Activated naive CD4-positive, alpha-beta T cell treated with anti-CD3 and anti-CD28 coated beads, Interleukin-2, amount 10 ng/mL, durations not matched to agents 7 days and 5 days (primary cell): ENCODE measurements at places on chromosomes 11 and 22.

GRCh38 chr22:24330636-24331035 lies 60.0 kb downstream of the SPECC1L start:
- no peak for DNase-seq

DNA sequence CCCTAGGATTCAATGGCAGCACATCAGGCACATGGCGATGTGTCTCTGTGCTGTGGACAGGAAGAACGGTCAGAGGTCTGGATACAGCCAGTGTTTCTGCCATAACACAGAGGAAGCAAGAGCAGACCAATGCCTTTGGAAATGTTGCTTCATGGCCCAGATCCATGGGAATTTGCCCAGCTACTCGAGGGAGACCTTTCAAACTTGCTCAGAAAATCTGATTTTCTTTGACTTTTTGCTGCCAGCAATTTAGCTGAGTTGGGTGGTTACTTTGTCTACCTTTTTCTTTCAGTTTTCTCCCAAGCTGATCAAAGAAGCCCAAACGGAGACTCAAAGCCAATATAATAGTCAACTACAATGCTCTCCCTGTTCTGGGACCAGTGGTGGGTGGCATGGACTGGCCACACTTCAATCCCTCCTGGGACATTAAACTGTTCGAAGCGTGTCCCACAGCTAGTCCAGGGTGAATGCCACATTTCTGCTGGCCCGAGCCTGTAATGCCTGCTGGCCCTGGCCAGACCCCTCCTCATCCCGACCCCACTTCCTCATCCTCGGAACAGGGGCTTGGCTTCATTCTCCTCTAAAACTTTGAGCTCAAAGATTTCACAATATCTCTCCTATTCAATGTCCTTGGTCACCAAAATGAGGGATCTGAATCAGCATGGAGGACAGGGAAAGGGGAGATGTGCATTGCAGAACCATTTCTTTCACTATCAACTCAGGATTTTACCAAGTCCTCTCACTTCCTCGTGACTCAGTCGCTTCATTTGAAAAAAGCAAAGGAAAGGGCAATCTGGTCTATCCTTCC lies 93.3 kb downstream of the ABTB2 start:
- no peak for DNase-seq

GRCh38 chr22:17791196-17791595 lies 16.9 kb upstream of the BID start:
- DNase-seq: no peak

DNA sequence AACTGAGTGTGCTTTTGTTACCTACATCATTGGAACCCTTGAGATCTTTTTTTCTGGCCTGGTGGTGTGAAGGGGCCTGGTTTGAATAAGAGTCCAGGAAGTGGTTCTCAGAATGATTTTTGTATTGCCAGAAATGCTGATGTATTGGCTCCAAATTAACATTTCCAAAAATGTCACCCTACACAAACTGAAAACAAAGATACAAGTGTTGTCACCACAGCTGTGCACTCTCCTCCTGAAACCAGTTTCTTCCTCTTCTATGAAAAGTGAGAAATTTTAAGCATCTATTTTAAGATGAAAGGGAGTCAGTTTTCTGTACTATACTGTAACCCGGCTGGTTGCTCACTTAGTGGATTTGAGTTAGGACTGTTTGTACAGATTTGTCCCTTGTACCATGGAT lies 218.8 kb downstream of the PGR start:
- DNase-seq: no peak

DNA sequence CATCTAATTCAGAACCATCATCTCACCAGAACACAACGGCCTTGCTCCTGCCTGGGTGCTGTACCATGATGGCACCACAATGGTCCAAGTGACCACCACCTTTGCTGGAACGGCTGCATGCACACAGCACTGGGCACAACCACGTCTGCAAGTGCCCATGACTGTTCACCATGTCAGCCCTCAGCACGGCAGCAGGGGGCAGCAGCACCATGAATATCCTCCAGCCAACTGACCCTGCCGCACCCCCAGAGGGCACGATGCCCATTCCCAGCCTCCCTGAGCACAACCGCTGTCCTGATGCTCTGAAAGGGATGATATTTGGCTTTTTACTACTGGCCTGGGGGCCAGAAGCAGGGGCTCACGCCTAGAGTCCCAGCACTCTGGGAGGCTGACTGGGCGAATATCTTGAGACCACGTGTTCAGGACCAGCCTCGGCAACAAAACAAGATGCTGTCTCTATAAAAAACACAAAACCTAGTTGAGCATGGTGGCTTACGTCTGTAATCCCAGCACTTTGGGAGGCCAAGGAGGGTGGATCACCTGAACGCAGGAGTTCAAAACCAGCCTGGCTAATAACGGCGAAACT lies 25.7 kb downstream of the DRD4 start:
- peak; percentile 65 for DNase-seq

- DNase-seq: peak; percentile 47
These were observed 54.2 kb downstream of the SLC25A17 start for GRCh38 chr22:40764763-40765441.

GRCh38 chr22:18013436-18013835 lies 10.9 kb downstream of the MICAL3 start:
- DNase-seq: no peak

- DNase-seq: no peak
These were observed 190.3 kb upstream of the ZC3H12C start for GRCh38 chr11:109902764-109903433.

DNA sequence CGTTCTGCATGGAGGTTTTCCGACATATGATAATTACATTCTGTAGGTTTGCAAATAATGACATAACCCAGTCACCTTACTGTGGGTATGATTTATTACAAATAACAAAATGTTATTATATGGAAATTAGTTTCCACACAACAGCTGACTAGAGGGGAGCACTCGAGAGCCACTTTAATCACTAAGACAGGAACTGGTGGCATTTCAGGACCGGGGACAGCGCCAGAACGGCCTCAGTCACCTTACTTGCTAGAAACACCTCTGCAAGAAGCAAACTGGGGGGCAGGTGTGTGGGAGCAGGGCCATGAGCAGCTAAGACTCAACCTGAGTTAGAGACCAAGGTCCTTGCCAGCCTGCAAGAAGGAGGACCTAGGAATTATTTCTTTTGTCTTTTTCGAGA lies 199.9 kb downstream of the DSCAML1 start:
- DNase-seq: peak; percentile 81

DNA sequence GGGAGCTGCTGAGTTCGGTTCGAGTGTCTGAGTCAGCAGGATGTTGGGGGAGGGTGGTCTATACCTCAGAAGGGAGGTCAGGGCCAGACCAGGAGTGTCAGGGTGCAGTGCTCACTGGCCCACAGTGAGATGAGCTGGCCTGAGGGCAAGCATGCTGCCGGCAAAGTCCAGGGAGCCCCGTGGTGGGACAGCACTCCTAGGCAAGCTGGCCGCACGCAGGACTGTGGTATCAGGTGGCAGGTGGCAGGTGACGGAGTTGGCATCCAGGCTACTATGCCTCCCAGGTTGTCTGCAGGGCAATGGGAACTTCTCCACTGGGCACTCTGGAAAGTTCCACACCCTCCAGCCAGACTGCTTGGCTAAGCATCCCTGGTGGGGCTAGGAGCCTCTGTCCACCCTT lies 4.8 kb downstream of the FGF3 start:
- no peak for DNase-seq

GRCh38 chr11:9069256-9069655 lies 22.1 kb downstream of the SCUBE2 start:
- DNase-seq: no peak

GRCh38 chr11:84157639-84158038 lies 871.5 kb upstream of the CCDC90B start:
- no peak for DNase-seq

GRCh38 chr11:111634981-111635705 lies 32.9 kb downstream of the SIK2 start:
- DNase-seq: no peak

- DNase-seq: no peak
These were observed 341.1 kb upstream of the CNTN5 start for GRCh38 chr11:98679673-98680072.

DNA sequence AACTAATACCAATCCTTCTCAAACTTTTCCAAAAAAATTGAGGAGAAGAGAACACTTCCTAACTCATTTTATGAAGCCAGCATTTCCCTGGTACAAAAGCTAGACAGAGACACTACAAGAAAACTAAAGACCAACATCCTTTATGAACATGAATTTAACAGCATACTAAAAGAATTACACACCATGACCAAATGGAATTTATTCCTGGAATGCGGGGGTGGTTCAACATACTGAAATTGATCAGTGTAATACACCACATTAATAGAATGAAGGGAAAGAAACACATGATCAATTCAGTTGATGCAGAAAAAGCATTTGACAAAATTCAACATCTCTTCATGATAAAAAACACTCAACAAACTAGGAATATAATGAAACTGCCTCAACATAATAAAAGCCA lies 148.1 kb downstream of the WNT7B start:
- no peak for DNase-seq

DNA sequence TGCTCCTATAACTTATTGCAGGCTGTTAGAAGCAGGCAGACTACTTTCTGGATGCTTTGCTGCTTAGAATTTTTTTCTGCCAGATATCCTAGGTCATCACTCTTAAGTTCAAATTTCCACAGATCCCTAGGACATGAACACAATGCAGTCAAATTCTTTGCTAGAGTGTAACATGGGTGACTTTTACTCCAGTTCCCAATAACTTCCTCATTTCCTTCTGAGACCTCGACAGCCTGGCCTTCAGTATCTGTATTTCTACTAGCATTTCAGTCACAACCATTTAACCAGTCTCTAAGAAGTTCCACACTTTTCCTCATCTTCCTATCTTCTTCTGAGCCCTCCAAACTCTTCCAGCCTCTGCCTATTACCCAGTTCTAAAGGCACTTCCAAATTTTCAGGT lies 60.4 kb upstream of the ZBED5 start:
- no peak for DNase-seq

- DNase-seq: no peak
These were observed 318.1 kb upstream of the PITPNB start for GRCh38 chr22:28237112-28237511.
